AG09309 (cell line): ENCODE measurements at places on chromosomes 4 and X.

DNA sequence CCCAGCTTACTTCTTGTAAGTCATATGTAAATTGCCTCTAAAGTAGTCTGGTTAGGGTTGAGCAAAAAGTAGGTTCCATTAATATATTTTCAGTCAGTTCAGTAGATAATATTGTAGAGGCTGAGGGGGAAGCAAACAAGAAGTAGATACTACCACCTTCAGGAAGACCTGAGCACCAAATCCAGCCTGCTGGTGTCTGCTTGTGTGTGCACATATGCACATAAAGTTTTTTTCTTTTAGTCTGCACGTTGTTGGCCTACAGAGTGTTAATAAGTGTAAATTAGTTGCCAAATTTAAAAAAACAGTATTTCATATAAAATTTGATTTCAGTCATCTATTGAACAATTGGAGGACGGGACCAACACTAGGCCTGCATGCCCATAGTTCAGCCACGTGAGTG is 76.7 kb downstream of the CCKAR start:
- no peak for DNase-seq

DNA sequence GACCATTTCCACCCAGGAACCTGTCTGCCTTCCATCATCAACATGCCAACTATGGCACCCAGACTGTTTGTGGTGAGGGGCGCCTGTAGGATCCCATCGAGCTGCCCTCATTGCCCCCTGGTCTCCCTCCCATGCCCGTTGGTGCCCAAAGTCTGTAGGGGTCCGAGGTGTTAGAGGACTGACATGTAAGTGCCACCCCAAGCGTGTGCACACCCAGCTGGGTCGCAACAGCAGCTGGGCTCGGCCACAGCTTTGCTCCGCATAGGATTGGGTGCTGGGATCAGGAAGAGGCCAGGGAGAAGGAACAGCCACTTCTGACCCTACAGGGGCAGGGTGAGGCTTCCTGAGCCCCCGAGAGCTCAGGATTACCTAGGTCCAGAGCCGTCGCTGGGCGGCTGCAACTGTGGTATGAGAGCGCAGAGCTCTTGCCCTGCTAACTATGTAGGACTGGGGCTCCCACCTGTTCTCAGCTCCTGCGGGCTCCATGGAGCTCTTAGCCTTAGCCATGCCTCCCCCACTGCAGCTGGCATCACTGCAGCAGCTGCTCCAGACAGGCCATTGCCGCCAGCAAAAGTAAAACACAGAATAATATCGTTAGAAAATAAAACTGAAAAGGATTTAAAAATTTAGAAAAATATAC is 1160.3 kb downstream of the FSTL5 start:
- DNase-seq, result no peak

GRCh38 chr4:111717921-111718320 is 427.3 kb upstream of the FAM241A start:
- no peak for DNase-seq

DNA sequence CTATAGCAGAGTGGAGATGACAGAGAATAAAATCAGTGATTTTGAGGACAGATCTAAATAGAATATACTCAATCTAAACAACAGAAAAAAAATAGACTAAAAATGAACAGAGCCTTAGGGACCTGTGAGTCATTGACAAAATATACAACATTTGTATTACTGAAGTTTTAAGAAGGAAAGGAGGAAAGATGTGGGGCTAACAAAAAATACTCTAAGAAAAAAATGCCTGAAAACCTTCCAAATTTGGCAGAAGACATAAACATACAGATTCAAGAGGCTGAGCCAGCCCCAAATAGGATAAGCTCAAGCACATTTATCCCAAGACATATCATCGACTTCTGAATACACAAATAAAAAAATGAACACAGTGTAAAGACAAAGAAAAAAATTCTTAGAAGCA is 123.6 kb upstream of the INTU start:
- DNase-seq, result no peak

DNA sequence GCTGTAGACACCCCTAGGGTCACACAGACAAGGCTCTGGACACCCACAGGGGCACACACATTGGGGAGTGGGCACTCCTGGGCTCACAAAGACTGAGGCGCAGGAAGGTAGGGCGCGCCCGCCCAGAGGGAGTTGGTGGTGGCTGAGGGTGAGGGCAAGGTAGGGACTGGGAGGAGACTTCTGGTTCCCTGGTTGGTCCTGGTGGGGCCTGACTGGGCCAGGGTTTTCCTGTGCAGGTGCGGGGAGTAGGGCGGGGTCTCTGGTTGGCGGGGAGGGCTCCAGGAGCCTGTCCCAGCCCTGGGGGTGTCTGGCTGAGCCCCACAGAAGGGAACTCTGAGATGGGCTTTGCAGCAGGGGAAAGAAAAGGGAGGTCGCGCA is 6.7 kb upstream of the WAS start:
- no peak for DNase-seq

GRCh38 chr4:120508036-120508435 is 414.5 kb downstream of the PRDM5 start:
- DNase-seq, result no peak

- DNase-seq, result no peak
Measured at GRCh38 chr4:87932718-87933141, 42.8 kb upstream of the SPP1 start.

- DNase-seq, result no peak
Measured at GRCh38 chr4:156182269-156182668, 228.6 kb upstream of the CTSO start.

GRCh38 chrX:96081891-96082290 is 602.8 kb upstream of the DIAPH2 start:
- no peak for DNase-seq

DNA sequence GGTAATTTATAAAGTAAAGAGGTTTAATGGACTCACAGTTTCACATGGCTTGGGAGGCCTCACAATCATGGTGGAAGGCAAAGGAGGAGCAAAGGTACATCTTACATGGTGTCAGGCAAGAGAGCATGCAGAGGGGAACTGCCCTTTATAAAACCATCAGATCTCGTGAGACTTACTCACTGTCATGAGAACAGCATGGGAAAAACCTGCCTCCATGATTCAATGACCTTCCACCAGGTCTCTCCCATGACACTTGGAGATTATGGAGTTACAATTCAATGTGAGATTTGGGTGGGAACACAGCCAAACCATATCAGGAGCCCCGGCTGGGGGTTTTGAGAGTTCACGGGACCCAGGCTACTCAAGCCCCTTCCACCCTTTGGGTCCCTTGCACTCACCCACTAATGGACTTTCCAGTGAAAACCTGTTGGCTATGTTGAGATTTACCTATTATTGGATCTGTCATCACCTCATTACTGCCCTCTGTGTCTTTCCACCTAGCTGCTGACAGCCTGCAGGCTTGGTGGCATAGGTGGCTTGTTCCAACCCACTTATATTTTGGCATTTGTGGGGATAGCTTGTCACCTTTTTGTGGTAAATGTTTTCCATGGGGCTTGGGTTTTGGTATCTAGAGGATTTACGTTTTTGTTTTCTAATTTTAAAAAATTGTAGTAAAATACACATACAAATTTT is 24.0 kb downstream of the IGFBP7 start:
- DNase-seq, result no peak

DNA sequence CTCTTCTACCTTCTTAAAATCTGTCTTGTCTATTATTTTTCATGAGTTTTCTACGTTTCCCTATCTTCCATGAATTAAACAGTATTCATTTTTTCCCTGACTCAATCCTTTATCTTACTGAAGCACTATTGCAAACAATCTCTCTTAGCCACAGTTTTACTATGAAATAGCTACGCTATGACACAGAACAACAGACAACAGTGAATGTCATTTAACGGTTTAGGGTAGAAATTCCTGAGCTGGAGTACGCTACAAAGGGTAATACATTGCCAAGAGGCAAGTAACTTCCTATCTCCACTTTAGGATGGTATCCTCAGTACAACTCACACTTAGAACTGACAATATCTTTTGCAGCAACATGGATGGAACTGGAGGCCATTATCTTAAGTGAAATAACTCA is 552.6 kb downstream of the INPP4B start:
- no peak for DNase-seq

DNA sequence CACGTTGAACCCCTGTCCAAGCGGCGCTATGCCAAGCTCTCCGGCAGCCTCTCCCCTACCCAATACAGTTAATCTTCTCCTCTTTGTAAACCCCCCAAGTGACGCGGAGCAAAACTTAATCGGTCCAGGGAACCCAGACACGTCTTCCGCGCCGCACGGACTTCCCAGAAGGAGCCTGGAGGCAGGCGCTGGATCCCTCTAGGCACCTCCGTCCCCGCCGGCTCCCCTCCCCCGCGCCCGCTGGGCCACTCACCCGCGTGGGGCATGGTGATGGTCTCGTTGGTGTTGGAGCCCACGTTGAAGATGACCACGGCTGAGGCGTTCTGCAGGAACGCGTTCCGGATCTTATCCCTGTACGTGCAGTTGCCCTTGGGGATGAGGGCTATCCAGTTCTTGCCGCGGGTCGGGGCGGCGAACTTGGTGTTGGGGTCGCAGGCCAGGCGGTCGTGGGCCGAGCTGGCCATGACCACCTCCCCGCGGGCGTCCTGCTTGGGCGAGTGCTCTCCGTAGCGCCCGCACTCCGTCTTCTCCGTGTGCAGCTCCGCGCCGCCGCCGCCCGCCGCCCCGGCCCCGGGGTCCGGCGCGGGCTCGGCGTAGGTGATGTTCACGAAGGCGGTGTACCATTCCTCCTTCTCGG is 1.1 kb downstream of the RNF150 start:
- no peak for DNase-seq
